ENCODE measurements at places on chromosomes 2 and 18.
A peak's percentile ranks its signal among the peaks of the same experiment; 100 is the strongest.

GRCh38 chr2:1972422-1972821 lies 228.1 kb upstream of the PXDN start:
- DNase-seq, result no peak

DNA sequence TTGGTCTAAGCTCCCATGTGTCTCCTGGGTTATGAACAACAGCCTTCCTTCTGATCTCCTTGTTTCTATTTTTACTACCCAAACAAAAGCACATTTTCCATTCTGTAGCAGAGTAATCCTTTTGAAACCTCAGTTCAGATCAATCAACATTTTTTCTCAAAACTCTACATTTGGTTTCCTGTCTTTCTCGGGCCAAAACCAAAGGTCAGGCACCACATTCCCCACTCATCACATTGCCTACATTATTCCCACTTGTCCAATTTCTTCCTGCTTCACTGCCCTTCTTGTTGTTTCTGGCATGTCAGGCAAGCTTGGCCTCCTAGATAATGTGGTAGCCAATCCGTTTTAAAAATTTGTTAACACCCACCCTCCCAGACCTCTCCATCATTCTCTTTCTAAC lies 196.8 kb downstream of the PPP1R1C start:
- no peak for DNase-seq

GRCh38 chr18:62353170-62353569 lies 28.1 kb downstream of the TNFRSF11A start:
- no peak for DNase-seq

GRCh38 chr2:191374939-191375338 lies 129.7 kb downstream of the MYO1B start:
- DNase-seq, result no peak

DNA sequence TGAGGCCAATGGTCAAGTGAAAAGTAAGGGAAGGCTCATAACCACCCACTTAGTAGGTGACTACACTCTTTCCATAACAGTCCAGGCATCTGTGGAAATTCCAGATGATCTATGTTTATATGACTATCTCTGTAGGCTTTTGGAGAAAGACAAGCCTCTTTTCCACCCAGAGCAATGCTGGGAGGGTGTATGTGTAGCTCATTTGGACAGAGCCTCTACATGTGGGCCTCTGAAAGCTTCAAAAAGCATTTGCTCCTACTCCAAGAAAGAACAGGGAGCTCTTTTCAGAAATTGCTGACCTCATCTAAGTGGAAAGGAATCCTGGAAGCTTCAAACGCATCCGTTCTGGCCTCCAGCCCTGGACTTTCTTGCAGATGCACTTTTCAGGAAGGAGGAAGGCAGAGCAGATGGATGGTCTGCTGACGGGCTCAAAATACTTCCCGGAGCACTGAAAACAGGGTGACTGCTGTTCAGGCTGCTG lies 308.7 kb downstream of the LRATD1 start:
- no peak for DNase-seq

- DNase-seq, result no peak
These were observed 11.4 kb downstream of the CHMP1B start for GRCh38 chr18:11862468-11863137.

- DNase-seq, result no peak
These were observed 17.7 kb downstream of the SH3BP4 start for GRCh38 chr2:234969306-234970098.

GRCh38 chr18:52045946-52046675 lies 293.9 kb upstream of the DCC start:
- DNase-seq, result no peak

- no peak for DNase-seq
These were observed 70.5 kb downstream of the PIK3C3 start for GRCh38 chr18:42025491-42025890.

GRCh38 chr18:32482117-32482516 lies 11.4 kb upstream of the GAREM1 start:
- DNase-seq, result no peak

DNA sequence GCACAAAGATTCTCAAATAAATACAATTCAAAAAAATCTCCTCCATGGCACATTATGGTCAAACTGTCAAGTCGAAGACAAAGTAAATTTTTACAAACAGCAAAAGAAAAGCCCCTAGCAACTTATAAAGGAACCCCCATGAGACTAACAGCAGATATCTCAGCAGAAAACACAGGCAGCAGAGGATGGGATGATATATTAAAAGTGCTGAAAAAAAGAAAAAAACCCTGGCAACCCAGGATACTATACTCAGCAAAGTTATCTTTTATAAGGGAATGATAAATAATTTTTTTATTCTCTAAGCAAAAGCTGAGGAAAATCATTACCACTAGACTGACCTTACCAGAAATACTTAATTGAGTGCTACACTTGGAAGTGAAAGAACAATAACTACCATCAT lies 326.4 kb downstream of the CYRIA start:
- no peak for DNase-seq

GRCh38 chr2:64015391-64015790 lies 3.8 kb downstream of the VPS54 start:
- no peak for DNase-seq

- no peak for DNase-seq
These were observed 2.0 kb downstream of the GAREM2 start for GRCh38 chr2:26174691-26175465.

DNA sequence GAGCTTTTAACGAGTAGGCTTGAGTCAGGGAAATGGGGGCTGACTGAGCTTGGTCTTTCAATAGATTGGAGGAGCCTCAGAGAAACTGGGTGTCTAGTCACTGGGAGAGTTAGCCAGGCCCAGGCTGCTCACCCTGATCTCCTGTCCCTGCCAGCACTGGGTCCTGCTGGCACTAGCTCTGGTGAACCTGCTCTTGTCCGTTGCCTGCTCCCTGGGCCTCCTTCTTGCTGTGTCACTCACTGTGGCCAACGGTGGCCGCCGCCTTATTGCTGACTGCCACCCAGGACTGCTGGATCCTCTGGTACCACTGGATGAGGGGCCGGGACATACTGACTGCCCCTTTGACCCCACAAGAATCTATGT lies 720 bp downstream of the KRTCAP3 start:
- no peak for DNase-seq

DNA sequence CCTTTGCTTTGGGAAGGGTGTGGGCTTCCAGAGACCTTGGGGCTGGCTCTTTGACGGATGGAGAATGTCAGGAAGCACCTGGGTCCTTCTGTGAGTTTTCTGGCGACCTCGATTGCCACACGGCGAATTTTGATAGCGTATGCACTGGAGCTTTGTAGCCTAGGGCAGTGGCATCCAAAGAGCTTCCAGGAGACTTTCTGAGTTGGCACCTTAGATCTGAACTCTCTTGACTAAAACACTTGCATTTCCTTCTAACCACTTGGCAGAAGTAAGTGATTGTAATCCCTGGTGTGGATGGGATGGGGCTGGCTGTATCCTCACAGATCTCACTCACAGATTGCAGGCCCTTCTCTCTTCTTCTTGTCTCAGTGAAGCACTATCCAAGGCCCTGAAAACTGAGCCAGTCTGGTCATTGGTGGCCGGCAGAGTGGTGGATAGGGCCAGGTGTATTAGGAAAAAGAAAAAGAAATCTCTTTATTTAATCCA lies 7.8 kb downstream of the RNF144A start:
- DNase-seq, result no peak

GRCh38 chr2:128590309-128591021 lies 271.8 kb upstream of the HS6ST1 start:
- no peak for DNase-seq

GRCh38 chr18:5546660-5547059 lies 2.9 kb upstream of the EPB41L3 start:
- no peak for DNase-seq

GRCh38 chr2:217918308-217919024 lies 84.3 kb downstream of the TNS1 start:
- no peak for DNase-seq

- no peak for DNase-seq
These were observed 131.0 kb downstream of the ZAP70 start for GRCh38 chr2:97844311-97844859.

- no peak for DNase-seq
These were observed 69.2 kb upstream of the EDAR start for GRCh38 chr2:109058191-109058632.

DNA sequence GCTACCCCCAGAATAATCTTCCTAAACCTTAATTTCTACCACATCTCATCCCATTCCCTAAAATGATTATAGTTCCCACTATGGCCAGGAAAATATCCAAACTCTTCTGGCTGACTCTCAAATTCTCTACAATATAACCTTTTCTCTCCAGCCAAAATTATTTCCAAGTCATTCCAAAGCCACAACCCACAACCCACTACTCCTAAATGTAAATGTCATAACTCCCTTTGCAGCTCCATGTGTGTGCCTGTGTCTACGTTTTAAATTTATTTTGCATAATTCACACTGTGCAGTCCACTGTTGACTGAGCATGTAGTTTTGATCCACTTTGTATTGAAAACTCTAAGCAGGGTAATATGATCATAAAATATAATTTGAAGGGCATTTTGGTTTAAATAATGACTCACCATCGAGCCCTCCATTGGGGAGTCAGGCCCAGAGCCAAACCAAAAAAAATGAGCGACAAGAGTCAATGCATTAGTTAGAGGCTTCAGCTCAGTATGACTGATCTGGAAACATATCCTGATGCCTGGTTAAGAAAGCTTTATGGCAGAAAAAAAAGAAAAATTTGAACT lies 171.0 kb downstream of the AFF3 start:
- no peak for DNase-seq

DNA sequence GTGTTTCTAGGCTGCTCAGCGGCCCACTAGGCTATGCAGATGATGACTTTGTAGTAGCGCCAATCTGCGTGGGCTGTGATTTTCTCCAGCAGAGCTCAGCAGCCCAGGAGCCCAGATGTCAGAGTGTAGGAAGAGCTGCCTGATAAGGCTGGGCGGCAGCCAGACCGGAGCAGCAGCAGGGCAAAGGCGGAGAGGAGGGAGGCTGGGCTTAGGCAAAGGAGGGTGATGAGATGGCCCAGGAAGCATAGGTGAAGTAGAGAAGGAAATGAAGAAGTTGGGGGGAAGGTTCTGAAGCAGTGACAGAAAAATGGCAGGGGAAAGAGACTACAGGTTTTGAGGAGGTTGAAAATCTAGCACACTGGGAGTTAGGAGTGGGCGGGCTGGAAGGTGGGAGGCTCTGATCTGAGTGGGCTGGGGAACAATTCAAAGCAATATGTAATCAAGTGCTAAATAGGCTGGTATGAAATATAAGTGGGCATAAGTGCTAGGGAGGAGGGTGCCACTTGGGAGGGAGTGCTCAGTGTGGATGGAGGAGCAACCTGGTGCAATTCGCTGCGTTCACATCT lies 50.6 kb upstream of the STPG4 start:
- DNase-seq, result no peak

GRCh38 chr2:28543316-28544035 lies 47.6 kb downstream of the PLB1 start:
- DNase-seq, result no peak

DNA sequence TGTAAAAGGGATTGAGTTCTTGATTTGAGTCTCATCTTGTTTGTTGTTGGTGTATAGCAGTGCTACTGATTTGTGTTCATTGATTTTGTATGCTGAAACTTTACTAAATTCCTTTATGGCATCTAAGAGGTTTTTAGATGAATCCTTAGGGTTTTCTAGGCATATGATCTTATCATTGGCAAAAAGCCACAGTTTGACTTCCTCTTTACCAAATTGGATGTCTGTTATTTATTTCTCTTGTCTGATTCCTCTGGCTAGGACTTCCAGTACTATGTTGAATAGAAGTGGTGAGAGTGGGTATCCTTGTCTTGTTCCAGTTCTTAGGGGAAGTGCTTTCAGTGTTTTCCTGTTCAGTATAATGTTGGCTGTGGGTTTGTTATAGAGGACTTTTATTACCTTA lies 4.8 kb downstream of the ANKAR start:
- no peak for DNase-seq

GRCh38 chr2:36559221-36559942 lies 38.6 kb downstream of the FEZ2 start:
- no peak for DNase-seq

DNA sequence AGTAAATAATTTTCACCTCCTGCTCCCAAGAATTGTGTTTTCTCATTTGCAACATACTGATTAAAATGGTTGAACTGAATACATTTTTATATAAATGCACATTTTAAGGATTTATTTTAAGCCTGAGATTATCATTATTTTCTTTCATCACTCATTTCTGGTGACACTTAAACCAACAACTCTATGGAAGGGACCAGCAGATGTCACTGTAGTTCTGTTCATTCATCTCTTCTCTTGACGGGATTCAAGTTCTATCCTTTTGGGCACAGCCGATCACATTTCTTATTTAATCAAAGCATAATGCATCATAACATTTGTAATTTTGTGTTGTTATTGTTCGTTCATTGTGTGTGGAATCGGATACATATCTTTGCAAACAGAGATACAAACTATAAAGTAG lies 417.9 kb downstream of the HRH4 start:
- DNase-seq, result no peak

GRCh38 chr18:28961669-28962228 lies 784.8 kb upstream of the CDH2 start:
- DNase-seq, result peak; percentile 2
